ENCODE measurements at places on chromosomes 4 and X. TPM values are rescaled to one million over a fixed set of nuclear protein-coding genes. Genes with fewer than 3 reads are reported as not detected.

The FTHL17 gene
- total RNA-seq, result not detected

The TMPRSS11F gene
- not detected for total RNA-seq

The TLR1 gene
- 4.9 TPM for total RNA-seq

The OPHN1 gene
- total RNA-seq, result 4.7 TPM

The BDH2 gene
- 21.7 TPM for total RNA-seq

The BMP3 gene
- not detected for total RNA-seq

The FGF13 gene
- total RNA-seq, result 1.2 TPM

The MCF2 gene
- 0.65 TPM for total RNA-seq

The CHIC2 gene
- 12.4 TPM for total RNA-seq

The GABRG1 gene
- total RNA-seq, result not detected

The CLCN5 gene
- total RNA-seq, result 2.1 TPM

The TEX28 gene
- not detected for total RNA-seq

The NPY2R gene
- not detected for total RNA-seq

The SPANXN5 gene
- not detected for total RNA-seq

The ZNF630 gene
- 2.9 TPM for total RNA-seq

The HTR2C gene
- total RNA-seq, result not detected

The MAGED4 gene
- 0.40 TPM for total RNA-seq

The WDFY3 gene
- 60.9 TPM for total RNA-seq

The TBC1D8B gene
- total RNA-seq, result 2.5 TPM

The UGT2B11 gene
- total RNA-seq, result not detected

The RHOXF1 gene
- total RNA-seq, result not detected

The TRIM61 gene
- total RNA-seq, result 1.5 TPM

The SLC16A2 gene
- total RNA-seq, result 8.2 TPM

The CENPC gene
- 9.3 TPM for total RNA-seq

The TKTL2 gene
- total RNA-seq, result not detected

The HSFX2 gene
- not detected for total RNA-seq

The GABRQ gene
- total RNA-seq, result not detected

The APELA gene
- total RNA-seq, result not detected

The ZCCHC18 gene
- total RNA-seq, result 3.7 TPM

The UCP1 gene
- not detected for total RNA-seq

The PF4V1 gene
- total RNA-seq, result not detected

All from cardiac septum (tissue), 1 donor.